Cerebellar cortex (tissue), 1 donor: ENCODE measurements at places on chromosomes 1 and 21.

DNA sequence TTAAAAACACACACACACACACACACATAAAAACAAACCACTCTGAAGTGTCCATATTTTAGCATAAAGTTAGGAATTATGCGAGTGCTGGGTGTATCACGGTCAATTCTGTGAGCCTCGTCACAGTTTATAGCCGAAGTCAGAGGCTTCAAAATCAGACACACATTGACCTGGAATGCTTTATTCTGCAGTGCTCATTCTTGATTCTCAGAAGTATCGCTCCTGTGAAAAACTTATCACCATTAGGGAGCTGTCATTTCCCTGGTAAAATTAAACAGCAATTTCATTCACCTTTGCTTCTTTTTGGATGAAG, 8.7 kb upstream of the IRF2BP2 start:
- no peak for DNase-seq

GRCh38 chr1:33042831-33043230, 6.1 kb upstream of the AK2 start:
- peak; percentile 98 for DNase-seq

DNA sequence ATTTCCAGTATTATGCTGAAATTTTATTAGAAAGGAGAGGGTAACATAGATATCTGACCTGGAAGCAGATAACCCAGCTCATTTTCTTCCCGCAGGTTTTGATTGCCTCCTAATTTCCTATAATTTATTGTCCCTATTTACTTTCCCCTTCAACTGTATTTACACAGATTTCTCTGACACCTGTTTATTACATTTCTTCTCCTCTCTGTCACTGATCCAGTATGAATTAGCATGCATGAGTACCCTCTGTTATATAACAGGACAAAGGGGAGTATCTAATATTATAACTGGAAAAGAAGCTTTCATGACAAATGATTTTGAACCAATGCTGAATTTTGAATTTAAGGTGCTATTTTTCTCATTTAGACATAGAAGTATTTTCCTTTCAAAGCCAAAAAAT, 37.4 kb downstream of the DENND1B start:
- peak; percentile 87 for DNase-seq

DNA sequence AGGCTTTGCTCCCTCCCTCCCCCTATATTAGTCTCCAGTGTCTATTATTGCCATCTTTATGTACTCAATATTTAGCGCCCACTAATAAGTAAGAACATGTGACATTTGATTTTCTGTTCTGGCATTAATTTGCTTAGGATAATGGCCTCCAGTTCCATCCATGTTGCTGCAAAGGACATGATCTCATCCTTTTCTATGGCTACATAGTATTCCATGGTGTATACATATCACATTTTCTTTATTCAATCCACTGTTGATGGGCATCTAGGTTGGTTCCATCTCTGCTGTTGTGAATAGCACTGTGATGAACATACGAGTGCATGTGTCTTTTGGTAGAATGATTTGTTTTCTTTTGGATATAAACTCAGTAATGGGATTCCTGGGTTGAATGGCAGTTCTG, 61.3 kb downstream of the SH3GLB1 start:
- no peak for DNase-seq

DNA sequence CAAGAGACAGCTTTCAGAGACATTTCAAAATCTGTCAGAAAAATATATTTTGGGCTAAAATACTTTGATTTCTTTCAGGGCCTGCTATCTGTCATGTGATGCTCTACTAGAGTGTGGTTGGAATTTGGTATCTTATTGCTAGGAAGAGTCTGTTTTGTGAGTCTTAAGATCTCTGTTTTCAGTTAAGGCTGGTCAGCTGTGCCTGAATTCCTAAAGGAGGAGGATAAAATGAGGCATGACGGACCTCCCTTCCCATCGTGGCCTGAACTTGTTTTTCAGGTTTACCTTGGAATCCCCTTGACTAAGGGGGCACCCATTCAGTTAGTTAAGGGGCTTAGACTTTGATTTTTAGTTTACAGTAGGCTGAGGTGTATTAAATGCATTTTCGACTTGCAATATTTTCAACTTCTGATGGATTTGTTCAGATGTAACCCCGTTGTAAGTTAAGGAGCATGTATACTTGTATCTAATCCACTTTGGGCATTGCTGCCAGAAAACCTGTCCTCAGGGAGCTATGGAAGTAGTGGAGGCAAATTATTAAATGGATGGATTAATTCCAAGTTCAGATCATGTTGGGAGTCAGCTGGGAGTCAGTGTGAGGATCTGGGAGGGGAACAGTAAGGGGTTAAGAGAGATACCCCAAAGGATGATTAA, 18.3 kb downstream of the CAPN2 start:
- DNase-seq = no peak

DNA sequence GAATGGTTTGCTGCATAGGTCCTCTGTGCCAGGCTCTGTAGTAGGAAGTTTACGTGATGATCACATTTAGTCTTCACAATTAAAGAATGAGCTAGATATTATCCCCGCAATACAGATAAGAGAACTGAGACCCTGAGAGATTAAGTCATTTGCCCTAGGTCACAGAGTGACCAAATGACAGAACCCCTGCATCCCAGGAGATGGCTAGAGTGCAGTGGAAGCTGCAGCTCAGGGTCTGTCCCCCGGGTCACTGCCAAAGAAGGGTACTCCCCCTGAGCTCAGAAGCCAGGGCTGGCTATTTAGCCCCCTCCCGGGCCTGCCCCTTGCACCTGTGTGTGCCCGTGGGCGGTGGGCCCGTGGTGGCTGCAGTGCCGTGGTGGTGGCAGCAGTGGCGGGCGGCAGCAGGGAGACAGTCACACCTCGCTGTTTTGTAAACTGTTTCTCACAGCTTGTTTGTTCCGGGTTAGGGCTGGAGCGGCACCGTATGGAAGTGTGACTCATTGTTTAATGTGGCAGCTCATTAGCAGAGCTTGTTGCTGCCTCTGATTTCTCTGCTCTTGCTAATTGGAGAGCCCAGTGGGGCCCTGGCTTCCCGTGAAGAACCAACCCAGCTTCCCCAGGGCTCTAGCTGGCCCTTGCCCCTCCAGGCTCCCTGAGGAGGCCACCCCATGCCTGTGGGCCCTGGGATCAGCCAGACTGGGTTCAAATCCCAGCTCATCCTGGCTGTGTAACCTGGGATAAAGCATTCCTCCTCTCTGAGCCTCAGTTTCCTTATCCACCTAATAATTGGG, 19.3 kb upstream of the FOXO6 start:
- no peak for DNase-seq

DNA sequence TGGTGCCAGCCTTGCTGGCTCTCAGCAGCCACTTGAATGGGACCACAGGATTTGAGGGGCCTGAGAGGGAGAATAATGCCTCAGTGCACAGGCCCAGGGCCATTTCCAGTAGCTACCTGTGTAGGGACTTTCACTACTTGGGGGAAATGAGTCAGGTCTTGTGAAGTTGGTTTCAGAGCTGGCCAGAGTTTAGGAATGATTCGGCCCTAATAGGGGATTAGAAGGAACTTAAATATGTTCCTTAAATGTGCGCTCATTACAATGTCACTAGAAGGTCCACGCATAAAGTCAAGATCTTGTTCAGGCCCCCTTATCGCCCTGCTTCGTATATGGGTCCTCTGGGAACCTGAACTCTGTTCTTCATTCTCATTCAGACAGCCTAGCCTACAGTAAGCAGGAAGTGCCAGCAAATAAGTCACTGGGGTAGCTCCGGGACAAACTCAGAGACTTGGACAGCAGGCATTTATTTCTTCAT, 5.6 kb upstream of the AKR1A1 start:
- no peak for DNase-seq

- no peak for DNase-seq
Observed at GRCh38 chr1:193125369-193125768, 3.5 kb downstream of the CDC73 start.

- DNase-seq = no peak
Observed at GRCh38 chr1:157856538-157856937, 14.9 kb upstream of the CD5L start.

DNA sequence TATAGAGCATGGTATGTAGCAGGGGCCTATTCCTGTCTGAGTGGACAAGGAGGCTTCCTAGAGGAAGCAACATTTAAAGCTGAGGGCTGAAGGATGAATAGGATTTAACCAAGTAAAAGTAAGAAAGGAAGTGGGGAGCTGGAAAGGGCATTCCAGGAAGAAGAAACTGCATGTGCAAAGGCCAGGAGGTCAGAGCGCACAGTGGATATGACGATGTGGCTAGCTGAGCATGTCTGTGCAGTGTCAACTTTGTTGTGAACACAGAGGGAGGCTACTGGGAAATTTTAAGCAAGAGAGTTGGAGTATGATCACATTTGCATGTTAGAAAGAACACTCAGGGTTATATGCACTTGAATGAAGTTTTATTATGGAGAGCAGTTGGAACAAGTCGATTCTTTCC, 28.6 kb upstream of the JUN start:
- no peak for DNase-seq

DNA sequence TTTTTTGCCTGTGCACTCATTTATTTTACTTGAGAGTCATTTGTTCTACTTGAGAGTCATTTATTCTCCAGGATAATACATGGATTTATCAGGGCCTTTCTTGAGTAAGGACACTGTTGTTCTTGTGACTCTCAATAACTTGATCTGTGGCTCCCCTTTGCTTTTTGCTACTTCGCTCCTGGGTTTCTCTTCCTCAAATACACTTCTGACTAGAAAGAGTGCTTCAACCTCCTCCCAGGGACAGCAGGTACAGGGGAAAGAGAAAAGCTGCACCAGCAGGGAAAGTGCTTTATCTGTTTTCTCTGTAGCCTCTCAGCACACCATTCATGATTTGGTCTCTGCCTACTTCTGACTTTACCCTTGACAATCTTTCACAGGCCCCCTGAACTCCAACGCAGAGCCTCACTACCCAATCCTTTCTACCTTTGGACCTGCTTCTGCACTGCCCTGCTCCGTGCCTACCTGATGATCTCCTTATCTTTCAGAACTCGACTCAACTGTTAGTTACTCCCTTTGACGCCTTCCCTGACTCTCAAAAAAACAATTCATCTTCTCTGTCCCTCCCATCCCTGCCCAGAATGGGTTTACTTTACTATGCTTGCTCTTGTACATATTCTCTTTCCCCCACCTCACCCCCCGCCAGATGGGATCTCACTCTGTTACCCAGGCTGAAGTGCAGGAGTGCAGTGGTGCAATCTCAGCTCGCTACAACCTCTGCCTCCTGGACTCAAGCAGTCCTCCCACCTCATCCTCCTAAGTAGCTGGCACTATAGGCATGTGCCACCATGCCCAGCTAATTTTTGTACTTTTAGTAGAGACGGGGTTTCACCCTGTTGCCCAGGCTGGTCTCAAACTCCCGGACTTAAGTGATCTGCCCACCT, 15.6 kb upstream of the PIGM start:
- no peak for DNase-seq

DNA sequence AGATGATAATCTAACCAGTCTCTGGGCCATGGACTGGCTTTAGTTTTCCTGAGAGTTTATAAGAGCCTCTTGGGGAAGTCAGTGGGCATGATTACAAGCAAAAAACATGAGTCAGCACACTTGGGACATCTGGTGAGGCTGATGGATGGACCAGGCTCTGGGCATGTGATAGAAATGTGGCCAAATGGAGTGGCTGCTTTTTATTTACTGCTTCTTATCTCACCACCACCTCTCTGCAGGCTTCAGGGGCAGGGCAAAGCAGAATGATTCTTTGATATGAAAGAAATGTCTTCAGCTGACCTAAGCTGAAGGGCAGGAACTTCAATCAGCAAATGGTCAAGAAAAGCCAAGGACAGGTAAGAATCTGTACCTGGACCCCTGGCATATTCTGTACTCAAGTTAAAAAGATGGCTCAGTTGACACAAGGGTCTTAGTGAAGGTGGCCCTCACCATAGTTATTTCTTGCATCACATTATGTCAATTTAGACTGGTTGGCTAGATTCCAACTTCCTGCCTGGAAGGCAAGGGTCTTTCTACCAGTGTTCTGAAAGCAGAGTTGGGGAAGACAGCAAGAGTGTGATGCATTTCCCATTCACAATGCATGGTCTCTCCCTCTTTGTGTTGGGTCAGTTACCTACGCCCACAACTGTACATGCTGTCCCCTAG, 162.8 kb downstream of the FASLG start:
- no peak for DNase-seq

DNA sequence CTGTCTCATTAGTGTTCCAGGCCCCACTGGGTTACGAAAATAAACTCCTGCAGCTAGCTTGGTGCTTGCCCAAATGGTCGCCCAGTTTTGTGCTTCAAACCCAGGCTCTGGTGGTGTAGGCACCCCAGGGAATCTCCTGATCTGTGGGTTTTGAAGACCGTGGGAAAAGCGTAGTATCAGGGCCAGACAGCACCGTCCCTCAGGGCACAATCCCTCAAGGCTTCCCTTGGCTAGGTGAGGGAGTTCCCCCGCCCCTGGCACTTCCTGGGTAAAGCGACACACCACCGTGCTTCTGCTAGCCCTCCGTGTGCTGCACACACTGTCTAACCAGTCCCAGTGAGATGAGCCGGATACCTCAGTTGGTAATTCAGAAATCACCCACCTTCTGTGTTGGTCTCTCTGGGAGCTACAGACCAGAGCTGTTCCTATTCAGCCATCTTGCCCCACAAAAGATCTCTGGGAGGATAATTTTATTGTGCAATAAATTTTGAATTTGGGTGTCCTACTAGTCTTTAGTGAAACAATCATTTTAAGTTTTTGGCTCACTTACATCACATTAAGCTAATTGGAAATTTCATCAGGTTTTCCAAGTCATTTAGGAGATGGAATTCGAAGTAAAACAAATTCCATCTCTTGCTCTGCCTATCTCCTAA, 9.4 kb upstream of the SLC25A24 start:
- no peak for DNase-seq

- DNase-seq = peak; percentile 54
Observed at GRCh38 chr1:224644553-224645154, 28.5 kb downstream of the CNIH3 start.

DNA sequence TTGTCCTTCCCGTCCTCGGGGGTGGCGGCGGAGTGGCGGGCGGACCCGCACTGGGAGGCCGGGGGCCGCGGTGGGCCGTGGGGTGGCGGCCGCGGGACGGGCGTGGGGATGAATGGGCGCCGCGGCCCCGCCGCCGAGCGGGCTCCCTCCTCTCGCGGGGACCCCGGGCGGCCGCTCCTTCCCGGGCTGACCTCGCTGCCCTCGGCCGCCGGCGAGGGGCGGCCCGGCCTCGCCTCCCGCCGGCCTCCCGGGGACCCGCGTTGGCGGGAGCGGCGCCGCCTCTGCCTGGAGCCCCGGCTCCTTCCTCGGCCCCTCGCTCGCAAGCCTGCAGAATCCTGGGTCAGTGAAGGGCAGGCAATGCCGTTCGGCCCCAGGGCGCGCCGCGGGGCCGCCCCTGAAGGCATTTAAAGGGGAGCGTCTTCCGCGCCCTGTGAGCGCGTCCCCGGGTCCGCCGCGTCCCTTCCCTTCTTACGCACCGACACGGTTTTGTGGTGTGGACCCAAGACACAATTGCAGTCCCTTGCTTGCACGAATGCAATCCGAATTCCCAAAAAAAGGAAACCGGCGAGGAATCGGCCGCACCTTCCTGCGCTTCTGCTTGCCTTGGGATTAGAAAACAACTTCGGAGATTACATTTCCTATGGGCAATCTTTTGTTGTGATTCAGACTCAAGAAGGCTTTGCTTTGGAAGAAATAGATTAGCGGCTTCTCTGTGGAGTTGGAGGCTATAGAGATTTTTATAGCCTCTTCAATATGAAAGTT, 776 bp downstream of the ITSN1 start:
- DNase-seq = peak; percentile 31

- no peak for DNase-seq
Observed at GRCh38 chr1:34780528-34780927, 486 bp upstream of the GJB3 start.
